ENCODE measurements at places on chromosomes 2 and 18. TPM values are rescaled to one million over a fixed set of nuclear protein-coding genes. Genes with fewer than 3 reads are reported as not detected.
A peak's percentile ranks its signal among the peaks of the same experiment; 100 is the strongest.

GRCh38 chr2:174888646-174889271 lies 116.4 kb downstream of the CHN1 start:
- no peak for DNase-seq

GRCh38 chr2:186347472-186347871 lies 138.6 kb upstream of the ZC3H15 start:
- no peak for DNase-seq

DNA sequence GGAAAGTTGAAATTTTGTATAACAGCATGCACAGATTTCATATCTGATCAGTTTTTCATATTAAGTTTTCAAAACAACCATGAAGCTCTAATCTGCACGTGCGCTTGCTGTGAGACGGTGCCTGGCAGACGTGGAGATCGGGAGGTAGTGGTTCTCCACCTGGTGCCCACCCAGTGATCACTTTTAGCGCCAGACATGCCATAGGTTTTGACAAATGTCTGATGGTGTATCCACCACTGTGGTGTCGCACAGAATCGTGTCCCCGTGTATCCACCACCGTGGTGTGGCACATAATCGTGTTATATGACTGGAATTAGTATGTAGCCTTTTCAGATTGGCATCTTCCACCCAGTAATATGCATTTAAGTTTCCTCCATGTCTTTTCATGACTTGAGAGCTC lies 40.9 kb upstream of the KCNG2 start:
- no peak for DNase-seq

- no peak for DNase-seq
Observed at GRCh38 chr2:188569431-188570165, 277.9 kb downstream of the GULP1 start.

DNA sequence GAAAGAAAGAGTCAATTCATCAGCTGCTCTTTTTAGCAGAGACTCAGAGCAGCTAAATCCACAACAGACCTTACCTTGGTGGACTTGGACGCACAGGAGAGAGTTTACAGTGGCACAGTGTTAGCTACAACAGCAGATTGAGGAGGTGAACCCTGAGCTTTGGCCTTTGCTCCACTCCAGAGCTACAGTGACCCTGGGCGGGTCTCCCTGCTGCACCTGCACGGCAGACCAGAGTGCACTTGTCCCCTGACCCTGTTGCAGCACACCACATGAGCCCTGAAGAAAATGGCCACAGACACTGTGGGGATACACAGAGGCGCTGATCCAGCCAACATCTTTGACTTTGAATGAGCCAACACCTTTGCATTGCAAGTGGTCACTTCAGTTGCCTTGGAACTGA lies 11.0 kb downstream of the SLC19A3 start:
- DNase-seq, result no peak

ZFP36L2 gene
- total RNA-seq, result 455 TPM

PDCD1 gene
- 0.87 TPM for total RNA-seq

DNA sequence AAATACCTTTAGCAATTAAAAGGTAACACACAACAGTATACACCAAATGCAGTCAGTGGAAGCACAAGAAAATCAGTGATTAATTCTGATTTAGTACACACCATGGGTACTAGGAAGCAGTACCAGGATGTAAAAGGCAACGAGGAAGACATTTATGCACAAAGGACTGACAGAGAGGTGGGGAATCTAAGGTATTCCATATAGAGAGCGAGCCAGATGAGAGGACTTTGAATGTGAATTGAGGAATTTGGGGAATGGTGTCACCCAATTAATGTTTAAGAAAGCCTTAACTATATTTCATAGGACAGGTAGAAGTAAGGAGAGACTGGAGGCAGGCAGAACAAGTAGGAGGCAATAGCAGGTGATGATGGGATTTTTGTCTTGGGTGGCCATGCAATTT lies 11.7 kb downstream of the CPS1 start:
- DNase-seq, result no peak

DNA sequence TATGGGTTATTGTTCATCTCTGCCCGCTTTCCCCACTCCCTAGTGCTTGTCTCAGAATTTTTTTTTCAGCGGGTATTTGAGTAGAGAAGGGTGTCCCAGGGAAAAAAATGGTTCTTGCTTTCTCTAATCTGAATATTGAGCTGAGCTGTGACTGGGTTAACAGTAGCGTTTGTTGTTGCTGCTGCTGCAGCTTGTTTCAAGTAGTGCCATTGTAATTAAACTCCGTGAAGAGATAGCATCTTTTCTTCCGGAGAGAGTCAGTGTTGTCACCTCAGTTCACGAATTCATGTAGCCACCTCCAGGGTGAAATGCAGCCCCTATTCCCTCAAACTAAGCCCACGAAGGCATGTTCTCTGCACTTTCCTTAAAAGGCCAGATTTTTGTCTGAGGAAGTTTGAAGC lies 1.5 kb upstream of the AAK1 start:
- DNase-seq, result no peak

DNA sequence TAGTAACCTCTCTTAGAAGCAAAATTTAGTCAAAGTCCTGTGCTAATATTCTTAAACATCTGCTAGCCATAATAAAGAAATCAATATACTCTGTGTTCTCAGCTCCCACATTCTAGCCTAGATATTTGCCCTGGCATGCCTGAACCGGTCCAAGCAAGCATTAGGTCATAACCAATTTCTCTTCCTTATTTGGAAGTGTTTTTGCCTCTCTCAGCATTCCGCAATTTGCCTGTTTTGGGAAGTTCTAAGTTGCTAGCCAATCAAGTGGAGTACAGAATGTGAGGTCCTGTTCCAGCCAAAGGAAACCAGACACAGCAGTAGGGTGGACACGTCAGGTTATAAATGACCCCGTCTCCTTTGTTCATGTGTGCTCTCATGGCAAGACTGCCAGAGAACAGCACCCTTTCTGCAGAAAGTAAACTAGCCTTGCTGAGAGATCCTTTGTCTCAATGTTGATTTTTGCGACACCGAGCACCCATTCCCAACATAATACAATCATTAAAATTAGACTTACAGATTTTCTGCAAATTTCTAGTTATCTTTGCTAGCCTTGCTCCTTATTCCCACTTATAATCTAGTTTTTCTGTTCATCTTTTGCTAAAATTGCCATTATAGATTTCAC lies 13.0 kb upstream of the SULT1C4 start:
- no peak for DNase-seq

DNA sequence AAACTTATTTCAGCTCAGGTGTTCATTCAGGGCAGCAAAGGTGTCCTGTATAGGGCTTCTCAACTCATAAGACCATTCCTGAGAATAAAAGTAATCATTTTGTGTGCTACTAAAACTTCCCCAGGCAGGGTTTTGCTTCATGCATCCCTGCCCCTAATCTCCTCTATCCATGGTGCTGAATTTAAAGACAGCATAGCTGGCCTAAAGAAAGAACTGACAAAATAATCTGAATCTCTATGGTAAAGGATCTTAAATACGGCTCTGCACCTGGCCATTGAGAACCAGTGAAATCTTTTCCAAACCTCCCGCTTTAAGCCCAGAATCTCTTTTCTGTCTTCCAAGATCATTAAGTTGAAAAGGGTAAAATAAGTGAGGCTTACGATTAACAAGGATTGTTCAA lies 292.1 kb upstream of the KLHL29 start:
- DNase-seq, result no peak

MRO gene
- total RNA-seq, result not detected

DNA sequence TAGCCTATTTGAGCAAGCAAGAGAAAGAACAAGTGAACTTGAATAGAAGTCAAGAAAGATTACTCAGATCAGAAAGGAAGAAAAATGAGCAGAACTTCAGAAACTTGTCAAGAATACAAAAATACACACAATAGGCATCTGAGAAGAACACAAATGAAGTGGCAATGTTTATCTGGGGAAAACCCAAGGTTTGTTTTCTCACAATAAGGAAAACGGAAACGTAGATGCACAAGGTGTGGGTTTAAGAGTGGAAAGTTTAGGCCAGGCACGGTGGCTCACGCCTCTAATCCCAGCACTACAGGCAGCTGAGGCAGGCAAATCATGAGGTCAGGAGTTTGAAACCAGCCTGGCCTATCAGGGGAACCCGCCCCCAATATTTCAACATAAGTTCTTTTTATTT lies 159.5 kb upstream of the GYPC start:
- no peak for DNase-seq

DNA sequence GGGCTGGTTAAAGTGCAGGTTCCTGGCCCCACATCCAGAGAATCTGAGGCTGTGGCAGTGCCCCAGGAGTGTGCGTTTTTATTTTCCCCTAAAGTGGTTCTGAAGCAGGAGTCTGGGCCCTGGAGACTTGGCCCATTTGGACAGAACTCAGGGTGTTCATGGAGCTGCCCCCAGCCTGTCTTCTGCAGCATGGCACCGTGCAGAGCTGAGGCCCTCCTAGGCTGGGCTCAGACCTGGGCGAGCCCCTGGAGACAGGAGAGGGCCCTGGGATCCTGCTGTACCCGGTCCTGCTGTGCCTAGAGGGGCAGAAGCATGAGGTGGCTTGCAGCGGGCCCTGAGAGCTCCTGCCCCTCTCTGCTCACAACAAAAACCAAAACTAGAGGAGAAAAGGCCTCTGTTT lies 58.8 kb upstream of the B3GNT7 start:
- DNase-seq, result no peak

DNA sequence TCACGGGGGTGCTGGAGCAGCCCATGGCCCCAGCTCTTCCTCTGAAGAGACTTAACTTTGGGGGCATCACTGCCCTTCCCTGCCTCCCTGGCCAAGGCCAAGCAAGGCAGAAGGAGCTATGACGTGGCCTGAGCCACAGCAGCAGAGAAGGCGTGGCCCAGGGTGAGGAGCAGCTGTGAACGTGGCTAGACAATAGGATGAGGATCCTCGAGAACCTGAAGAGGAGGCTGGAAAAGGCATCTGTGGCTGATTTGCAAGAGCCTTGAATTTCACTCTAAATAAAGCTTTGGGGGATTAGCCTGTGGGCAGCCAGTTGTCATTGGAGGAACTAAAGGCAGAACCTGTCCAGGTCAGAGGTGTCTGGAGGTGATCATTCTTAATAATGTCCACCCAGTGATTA lies 652.9 kb upstream of the ID2 start:
- no peak for DNase-seq

AQP4 gene
- not detected for total RNA-seq

DNA sequence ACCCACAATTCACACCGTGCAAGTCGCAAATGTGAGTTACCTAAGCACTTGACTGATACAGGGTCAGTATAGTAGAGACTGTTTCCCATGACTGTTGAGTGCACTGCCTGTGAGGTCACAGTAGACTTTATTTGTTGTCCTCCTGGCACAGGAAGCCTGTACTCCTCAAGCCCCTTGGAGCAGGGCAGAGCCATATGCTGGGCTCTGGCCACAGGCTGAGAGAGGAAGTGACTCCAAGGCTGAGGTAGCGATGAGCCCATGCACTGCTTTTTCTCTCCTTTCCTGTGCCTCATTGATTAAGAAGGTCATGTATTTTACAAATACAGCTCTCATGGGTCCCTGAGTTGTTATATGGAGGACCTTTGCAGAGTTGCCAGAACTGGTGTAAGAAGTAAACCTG lies 287.7 kb downstream of the SRBD1 start:
- no peak for DNase-seq

CHRND gene
- total RNA-seq, result not detected

GRCh38 chr2:182448371-182448770 lies 21.5 kb upstream of the PDE1A start:
- DNase-seq, result no peak

GRCh38 chr2:171902840-171903420 lies 8.9 kb upstream of the SLC25A12 start:
- DNase-seq, result no peak

GCKR gene
- not detected for total RNA-seq

DDX1 gene
- total RNA-seq, result 52.6 TPM

- no peak for DNase-seq
Observed at GRCh38 chr18:7830468-7830867, 263.4 kb downstream of the PTPRM start.

- DNase-seq, result no peak
Observed at GRCh38 chr18:36360256-36360909, 62.9 kb downstream of the FHOD3 start.

- DNase-seq, result peak; percentile 60
Observed at GRCh38 chr2:39494784-39495251, 57.7 kb upstream of the MAP4K3 start.

PCARE gene
- not detected for total RNA-seq

SERPINB13 gene
- total RNA-seq, result not detected

LGALSL gene
- total RNA-seq, result 1.8 TPM

GRCh38 chr2:100831158-100831750 lies 11.3 kb downstream of the NPAS2 start:
- no peak for DNase-seq

DNA sequence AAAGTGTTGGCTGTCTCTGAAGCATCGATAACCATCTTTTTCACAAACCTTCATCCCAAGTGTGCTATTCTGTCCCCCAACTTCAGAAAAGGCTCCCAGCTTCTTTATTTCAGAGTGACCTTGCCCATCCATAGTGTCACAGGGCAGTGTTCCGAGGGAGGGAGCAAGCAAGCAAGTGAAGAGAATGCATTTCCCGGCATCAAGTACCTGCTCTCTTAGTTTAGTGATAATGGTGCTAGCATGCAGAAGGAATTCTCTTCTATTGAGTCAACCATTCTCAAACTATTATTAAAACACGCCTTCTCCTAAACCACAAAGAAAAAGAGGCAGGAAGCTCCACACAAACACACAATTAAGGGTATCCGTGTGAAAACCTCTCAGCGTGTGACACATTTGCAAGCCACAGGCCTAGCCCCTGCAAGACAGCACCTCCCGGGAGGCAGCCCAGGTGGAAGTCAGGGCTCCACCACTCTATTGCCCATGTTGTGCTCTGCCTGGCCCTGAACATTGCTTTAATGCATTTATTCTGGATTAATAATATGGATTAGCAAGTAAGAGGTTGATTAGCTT lies 504.9 kb downstream of the GALR1 start:
- DNase-seq, result no peak

MREG gene
- total RNA-seq, result 5.7 TPM

DNA sequence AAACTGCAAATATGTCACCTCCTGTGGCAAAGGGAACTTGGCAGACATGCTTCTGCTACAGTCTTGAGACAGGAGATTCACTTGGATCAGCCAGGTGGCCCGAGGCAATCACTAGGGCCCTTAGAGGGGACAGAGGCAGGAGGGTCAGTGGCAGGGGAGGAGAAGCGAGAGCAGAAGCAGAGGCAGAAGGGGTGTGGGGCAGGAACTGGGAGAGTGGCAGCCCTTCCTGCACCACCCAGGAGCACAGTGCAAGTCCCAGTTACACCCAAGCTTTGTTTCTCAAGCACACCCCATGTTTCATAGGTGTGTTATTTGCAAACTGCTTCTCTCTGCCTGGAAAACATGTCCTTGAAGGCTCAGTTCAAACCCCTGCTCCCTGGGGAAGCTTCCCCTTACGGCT lies 309.7 kb upstream of the MYT1L start:
- no peak for DNase-seq

DNA sequence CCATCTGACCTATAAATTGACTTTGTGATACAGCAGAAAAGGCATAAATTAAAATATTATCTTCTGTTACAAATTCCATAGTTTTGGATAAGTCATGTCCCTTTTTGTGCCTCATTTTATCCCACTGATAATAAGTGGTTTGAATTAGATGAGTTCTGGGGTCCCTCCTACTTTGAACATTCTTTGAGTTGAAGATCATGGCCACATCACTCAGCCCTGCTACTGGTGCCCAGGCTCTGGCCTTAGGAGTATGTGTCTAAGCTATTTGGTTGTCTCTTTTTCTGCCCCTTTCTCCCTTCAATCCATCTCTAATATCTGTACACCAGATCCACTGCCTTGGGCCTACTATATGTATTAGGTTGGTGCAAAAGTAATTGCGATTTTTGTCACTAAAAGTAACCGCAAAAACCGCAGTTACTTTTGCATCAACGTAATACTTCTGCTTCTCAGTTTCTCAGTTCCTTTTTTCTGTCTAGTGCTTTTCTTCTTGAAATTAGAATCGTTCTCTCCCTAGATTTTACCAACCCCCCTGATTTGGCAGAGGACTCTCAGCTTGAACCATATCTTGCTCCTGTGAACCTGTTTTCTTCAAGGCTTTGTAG lies 362.5 kb upstream of the TNP1 start:
- peak; percentile 71 for DNase-seq

All from B cell (primary cell).